IMR-90 (cell line): ENCODE measurements at places on chromosomes 7 and 10. TPM values are rescaled to one million over a fixed set of nuclear protein-coding genes. Genes with fewer than 3 reads are reported as not detected.

GRCh38 chr7:84524714-84525694, 330.4 kb upstream of the SEMA3A start:
- peak; percentile 88 for DNase-seq
- H3K36me3 ChIP-seq: no peaks in the 10 kb centered on the region
- H3K27ac ChIP-seq: peak overlapping the region; percentile 90
- H3K4me3 ChIP-seq: no peak overlapping the region

DNA sequence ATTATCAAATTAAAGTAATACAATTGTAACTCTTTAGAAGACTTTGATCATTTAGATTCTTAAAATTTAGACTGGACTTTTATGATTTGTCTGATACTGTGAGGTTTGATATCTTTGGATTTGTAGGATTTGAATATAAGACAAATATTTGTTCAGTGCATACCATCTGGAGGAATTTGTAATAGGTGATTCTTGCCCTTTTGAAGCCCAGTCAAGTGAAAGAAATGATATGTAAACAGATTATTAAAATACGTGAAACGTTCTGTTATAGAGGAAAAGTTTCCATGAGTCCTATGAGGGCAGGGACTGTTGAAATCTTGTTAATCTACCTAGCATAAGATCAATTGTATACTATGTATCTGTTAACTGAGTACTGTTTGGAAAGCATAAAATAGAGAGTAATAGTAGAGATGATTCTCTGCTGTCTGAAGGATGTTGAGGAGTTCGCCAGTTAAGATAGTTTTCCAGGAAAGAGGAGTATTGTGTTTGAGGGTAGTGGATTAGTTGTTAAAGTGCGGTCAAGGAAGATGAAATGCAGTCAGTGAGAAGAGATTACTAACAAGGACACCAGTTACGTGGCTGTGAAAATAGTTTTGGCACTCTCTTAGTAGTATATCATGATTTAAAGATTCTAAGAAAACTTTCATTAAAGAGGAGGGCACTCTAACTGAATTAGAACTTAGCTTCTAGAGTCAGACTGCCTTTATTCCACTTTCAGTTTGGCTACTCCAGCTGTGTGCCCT, 14.4 kb downstream of the PDCD4 start:
- no peaks in the 10 kb centered on the region for H3K27me3 ChIP-seq
- H3K4me1 ChIP-seq: no peaks in the 10 kb centered on the region
- peaks cover 9% of the 10 kb centered on the region; the same call in 1 of the 2 replicates for H3K36me3 ChIP-seq
- no peak overlapping the region for H3K4me3 ChIP-seq

GRCh38 chr10:19825700-19826099, 9.5 kb downstream of the PLXDC2 start:
- H3K27me3 ChIP-seq: no peaks in the 10 kb centered on the region
- no peak overlapping the region for H3K27ac ChIP-seq
- H3K4me1 ChIP-seq: peaks cover 2% of the 10 kb centered on the region; the same call in 1 of the 2 replicates

DNA sequence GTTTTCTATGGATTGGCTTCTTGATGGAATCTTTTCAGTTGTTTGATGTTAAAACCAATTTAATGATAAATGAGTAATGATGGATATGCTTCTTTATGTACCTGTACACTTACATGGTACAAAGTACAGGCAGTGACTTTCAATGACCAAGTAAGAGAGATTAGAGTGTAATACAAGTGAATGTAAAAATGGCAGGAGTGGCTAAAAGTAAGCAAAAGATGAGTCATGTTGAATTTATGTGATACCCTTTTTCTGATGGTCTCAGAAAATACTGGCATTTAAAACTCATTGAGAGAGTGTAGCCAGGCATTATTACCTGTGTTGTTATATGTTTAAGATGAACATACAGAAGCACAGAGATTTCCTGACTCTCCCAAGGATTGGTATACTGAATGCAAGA, 97.1 kb downstream of the GPR85 start:
- H3K27me3 ChIP-seq: no peaks in the 10 kb centered on the region
- no peak overlapping the region for H3K4me3 ChIP-seq
- peaks cover 7% of the 10 kb centered on the region; the same call in 1 of the 2 replicates for H3K4me1 ChIP-seq

GRCh38 chr10:60856405-60856804, 78.1 kb downstream of the CDK1 start:
- no peak for DNase-seq
- H3K27ac ChIP-seq: no peak overlapping the region
- H3K4me3 ChIP-seq: no peak overlapping the region
- no peaks in the 10 kb centered on the region for H3K4me1 ChIP-seq
- no peaks in the 10 kb centered on the region for H3K36me3 ChIP-seq

TRIM73 gene
- 0.18 and 0.28 TPM in 2 replicates for total RNA-seq

SVOPL gene
- not detected in 2 replicates for total RNA-seq

SFR1 gene
- 1.6 and 5.6 TPM in 2 replicates for total RNA-seq

CRYGN gene
- total RNA-seq: not detected in 2 replicates
